ENCODE measurements at places on chromosomes 11 and 22. TPM values are rescaled to one million over a fixed set of nuclear protein-coding genes. Genes with fewer than 3 reads are reported as not detected.

GRCh38 chr11:78417175-78417887, at the start of gene GAB2:
TSS of gene GAB2 (minus strand) at chr11:78417820. CDS start at chr11:78417720, 100 bp downstream.
- no peaks in the 10 kb centered on the region for H3K27me3 ChIP-seq
- peaks cover 15% of the 10 kb centered on the region for H3K4me1 ChIP-seq
- DNase-seq: no peak
- H3K4me3 ChIP-seq: peak within 1 kb of the TSS; percentile 66
- H3K27ac ChIP-seq: peak within 1 kb of the TSS; percentile 87

- peak; percentile 12 for DNase-seq
- no peak overlapping the region for H3K27ac ChIP-seq
- no peaks in the 10 kb centered on the region for H3K36me3 ChIP-seq
- H3K4me3 ChIP-seq: no peak overlapping the region
- peaks cover 10% of the 10 kb centered on the region for H3K27me3 ChIP-seq
These were observed 476.9 kb downstream of the MIAT start for GRCh38 chr22:27134315-27134701.

DNA sequence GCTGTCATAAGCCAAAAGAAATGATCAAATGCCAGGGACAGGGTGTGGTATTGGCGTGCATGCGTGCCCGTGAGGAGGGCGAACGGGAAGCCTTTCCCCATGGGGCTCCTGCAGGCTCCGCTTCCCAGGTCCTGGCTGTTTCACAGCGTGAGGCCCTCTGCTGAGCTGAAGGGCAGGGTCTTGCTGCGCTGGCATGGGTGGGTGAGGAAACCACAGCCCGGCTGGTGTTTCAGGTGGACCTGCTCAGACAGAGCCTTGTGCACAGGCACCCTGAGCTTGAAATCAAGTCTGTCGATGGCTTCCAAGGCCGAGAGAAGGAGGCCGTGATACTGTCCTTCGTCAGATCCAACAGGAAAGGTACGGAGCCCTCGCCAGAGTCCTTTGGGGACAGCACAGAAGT, 31.4 kb downstream of the IGHMBP2 start:
- no peak overlapping the region for H3K4me3 ChIP-seq
- H3K27me3 ChIP-seq: no peaks in the 10 kb centered on the region
- peaks cover 84% of the 10 kb centered on the region for H3K36me3 ChIP-seq
- no peak overlapping the region for H3K27ac ChIP-seq
- DNase-seq: no peak

GRCh38 chr11:79594834-79595233, 154.0 kb upstream of the TENM4 start:
- no peaks in the 10 kb centered on the region for H3K4me1 ChIP-seq
- no peaks in the 10 kb centered on the region for H3K36me3 ChIP-seq
- no peak overlapping the region for H3K4me3 ChIP-seq
- H3K27me3 ChIP-seq: no peaks in the 10 kb centered on the region

GRCh38 chr22:19509923-19510322, 14.3 kb downstream of the CLDN5 start:
- H3K27me3 ChIP-seq: no peaks in the 10 kb centered on the region
- no peaks in the 10 kb centered on the region for H3K36me3 ChIP-seq
- no peak overlapping the region for H3K27ac ChIP-seq
- DNase-seq: no peak
- no peak overlapping the region for H3K4me3 ChIP-seq
- H3K4me1 ChIP-seq: no peaks in the 10 kb centered on the region

SLC37A2 gene
- 0.75 TPM for total RNA-seq

DNA sequence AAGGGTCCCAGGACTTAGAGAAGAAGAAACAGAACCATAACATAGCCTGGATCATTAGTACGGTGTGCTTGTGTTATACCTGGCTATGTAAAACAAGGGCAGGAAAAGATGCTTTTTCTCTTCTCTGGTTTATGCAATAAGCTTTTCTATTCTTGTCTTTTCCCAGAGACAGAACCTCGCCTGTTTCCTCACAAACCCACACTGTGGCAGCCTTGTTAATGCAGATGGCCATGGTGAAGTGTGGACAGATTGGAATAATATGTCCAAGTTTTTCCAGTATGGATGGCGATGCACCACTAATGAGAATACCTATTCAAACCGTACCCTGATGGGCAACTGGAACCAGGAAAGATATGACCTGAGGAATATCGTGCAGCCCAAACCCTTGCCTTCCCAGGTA, 2.9 kb downstream of the CFAP68 start:
- H3K4me3 ChIP-seq: no peak overlapping the region
- peaks cover 19% of the 10 kb centered on the region for H3K4me1 ChIP-seq
- no peaks in the 10 kb centered on the region for H3K27me3 ChIP-seq
- no peaks in the 10 kb centered on the region for H3K36me3 ChIP-seq
- H3K27ac ChIP-seq: no peak overlapping the region

- H3K36me3 ChIP-seq: no peaks in the 10 kb centered on the region
- peaks cover 27% of the 10 kb centered on the region for H3K4me1 ChIP-seq
- DNase-seq: no peak
- no peak overlapping the region for H3K4me3 ChIP-seq
- no peaks in the 10 kb centered on the region for H3K27me3 ChIP-seq
- H3K27ac ChIP-seq: no peak overlapping the region
These were observed 4.8 kb downstream of the VPS26B start for GRCh38 chr11:134229126-134229790.

- H3K36me3 ChIP-seq: no peaks in the 10 kb centered on the region
- no peak overlapping the region for H3K4me3 ChIP-seq
- H3K27me3 ChIP-seq: no peaks in the 10 kb centered on the region
- H3K4me1 ChIP-seq: no peaks in the 10 kb centered on the region
- DNase-seq: no peak
These were observed 139.8 kb upstream of the CEP126 start for GRCh38 chr11:101775033-101775432.

GRCh38 chr22:20060700-20061480, 19.2 kb upstream of the DGCR8 start:
- H3K4me1 ChIP-seq: peaks cover 6% of the 10 kb centered on the region
- no peaks in the 10 kb centered on the region for H3K27me3 ChIP-seq
- H3K27ac ChIP-seq: no peak overlapping the region
- DNase-seq: no peak
- no peaks in the 10 kb centered on the region for H3K36me3 ChIP-seq

DNA sequence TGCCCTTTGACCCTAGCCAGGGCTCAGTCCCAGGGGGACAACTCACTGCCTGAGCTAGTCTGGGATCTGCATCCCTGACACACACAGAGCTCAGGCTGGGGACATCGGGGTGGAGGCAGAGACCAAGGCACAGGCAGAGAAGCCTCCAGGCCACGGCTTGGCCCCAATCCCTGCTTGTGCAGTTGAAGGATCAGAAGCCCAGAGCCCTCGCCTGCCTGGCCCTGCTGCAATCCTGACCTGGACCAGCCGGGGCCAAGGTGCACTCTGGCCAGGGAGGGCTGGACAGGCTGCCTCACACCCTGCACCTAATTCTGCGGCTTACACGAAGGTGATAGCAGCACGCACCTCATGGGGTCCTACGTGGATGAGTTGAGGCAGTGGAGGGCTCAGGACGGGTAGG, 34.6 kb downstream of the WNT7B start:
- H3K27me3 ChIP-seq: no peaks in the 10 kb centered on the region
- no peaks in the 10 kb centered on the region for H3K4me1 ChIP-seq
- H3K4me3 ChIP-seq: no peak overlapping the region
- H3K27ac ChIP-seq: no peak overlapping the region
- H3K36me3 ChIP-seq: no peaks in the 10 kb centered on the region

DNA sequence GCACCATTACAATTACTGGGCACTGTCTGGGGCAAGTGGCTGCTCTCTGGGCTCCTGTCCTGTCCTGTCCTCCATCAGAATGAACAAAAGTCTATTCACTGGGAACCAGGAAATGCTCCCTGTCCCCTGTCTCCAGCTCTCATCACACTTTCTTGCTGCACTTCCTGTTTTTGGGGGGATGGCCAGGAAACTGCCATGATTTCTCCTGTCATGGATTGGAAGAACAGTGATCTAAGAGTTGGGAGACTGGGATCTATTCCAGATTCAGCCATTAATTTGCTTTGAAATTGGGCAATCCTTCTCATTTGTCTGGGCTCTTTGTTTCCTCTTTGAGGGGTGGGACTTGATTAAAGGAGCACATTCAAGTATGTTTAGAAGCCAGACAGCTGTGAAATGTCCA, 61.4 kb upstream of the KIRREL3 start:
- no peak overlapping the region for H3K4me3 ChIP-seq
- H3K36me3 ChIP-seq: no peaks in the 10 kb centered on the region
- no peak overlapping the region for H3K27ac ChIP-seq
- DNase-seq: no peak
- no peaks in the 10 kb centered on the region for H3K4me1 ChIP-seq
- no peaks in the 10 kb centered on the region for H3K27me3 ChIP-seq

DNA sequence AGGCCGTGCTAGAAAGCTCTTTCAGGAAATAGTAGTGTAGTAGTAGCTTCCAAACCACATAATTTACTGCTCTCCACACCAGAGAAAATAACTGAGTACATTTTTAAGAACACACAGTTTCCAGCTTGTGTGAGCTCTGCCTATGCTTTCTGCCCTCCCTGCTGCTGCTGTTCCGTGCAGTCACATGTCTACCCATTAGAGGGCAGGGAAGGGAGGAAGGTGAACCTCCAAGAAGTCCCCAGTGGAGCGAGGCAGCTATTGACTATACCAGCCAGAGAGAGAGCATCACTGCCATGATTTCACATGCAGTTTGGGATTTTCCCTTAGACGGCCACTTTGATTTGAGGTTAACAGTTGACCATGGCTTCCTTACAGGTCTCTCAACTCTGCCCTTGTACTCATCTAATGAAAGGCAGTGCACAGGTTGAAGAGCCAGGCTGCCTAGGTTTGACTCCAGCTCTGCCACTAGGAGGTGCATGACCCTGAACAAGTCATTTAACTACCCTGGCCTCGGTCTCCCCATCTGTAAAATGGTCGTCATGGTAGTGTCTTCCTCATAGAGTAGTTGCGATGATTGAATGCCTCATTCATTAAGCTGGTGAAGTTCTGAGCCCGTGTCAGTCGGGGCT, 19.7 kb upstream of the CTTN start:
- no peaks in the 10 kb centered on the region for H3K27me3 ChIP-seq
- peaks cover 55% of the 10 kb centered on the region for H3K36me3 ChIP-seq
- no peaks in the 10 kb centered on the region for H3K4me1 ChIP-seq
- no peak overlapping the region for H3K27ac ChIP-seq

DNA sequence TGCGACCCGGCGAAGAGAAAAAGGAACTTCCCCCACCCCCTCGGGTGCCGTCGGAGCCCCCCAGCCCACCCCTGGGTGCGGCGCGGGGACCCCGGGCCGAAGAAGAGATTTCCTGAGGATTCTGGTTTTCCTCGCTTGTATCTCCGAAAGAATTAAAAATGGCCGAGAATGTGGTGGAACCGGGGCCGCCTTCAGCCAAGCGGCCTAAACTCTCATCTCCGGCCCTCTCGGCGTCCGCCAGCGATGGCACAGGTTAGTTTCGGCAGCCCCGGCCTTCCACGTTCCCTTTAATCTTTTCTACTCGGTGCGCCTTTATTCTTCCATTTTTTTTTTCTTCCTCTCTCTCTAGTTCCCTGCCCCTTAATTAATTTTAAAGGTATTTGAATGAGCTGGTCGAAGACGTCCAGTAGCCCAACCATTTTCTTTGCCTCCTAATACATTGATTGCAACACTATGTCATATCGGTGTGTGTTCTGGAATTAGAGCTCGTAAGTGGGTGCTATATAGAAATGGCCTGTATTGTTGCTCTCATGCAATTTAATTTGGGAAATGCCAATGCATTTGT, 537 bp downstream of the EP300 start:
- no peaks in the 10 kb centered on the region for H3K27me3 ChIP-seq
- DNase-seq: no peak
- H3K4me3 ChIP-seq: peak overlapping the region; percentile 84

SCGB1D1 gene
- total RNA-seq: not detected

HBE1 gene
- not detected for total RNA-seq

F2 gene
- total RNA-seq: not detected

OR52A1 gene
- not detected for total RNA-seq

CNTN5 gene
- not detected for total RNA-seq

IGLL1 gene
- not detected for total RNA-seq

DNA sequence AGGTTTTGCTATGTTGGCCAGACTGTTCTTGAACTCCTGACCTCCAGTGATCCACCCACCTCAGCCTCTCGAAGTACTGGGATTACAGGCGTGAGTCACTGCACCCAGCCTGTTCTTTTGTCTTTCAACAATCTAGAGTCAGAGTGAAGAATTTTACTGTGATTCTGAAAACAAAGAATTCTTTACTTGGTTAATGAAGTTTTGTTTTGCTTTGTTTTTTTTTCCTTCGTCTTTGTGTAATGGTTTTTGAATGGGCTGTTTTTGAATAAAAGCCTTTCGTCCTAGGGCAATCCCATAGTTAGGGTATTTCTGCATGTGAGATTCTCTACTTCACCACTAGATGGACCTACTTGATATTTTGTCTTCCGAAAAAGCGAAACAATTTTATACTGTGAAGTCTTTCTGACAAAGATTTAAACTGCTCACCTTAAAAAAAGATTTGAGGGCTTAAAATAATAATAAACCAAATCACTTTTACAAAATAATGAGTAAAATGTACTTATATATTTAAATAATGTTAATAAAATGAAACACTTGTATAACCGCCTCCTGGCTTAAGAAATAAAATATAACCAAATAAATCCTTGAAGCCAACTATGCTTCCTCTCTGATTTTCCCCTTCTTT, 43.4 kb upstream of the SC5D start:
- no peaks in the 10 kb centered on the region for H3K36me3 ChIP-seq
- DNase-seq: no peak
- H3K27me3 ChIP-seq: no peaks in the 10 kb centered on the region

OR8B12 gene
- not detected for total RNA-seq

PAMR1 gene
- total RNA-seq: 0.49 TPM

GRCh38 chr11:46414879-46415278, 23.3 kb upstream of the CHRM4 start:
- H3K36me3 ChIP-seq: peaks cover 29% of the 10 kb centered on the region
- DNase-seq: no peak
- H3K4me3 ChIP-seq: no peak overlapping the region
- H3K4me1 ChIP-seq: no peaks in the 10 kb centered on the region
- H3K27ac ChIP-seq: no peak overlapping the region
- H3K27me3 ChIP-seq: no peaks in the 10 kb centered on the region

GRCh38 chr22:25643232-25644000, 78.9 kb downstream of the GRK3 start:
- H3K36me3 ChIP-seq: no peaks in the 10 kb centered on the region
- no peak for DNase-seq
- no peaks in the 10 kb centered on the region for H3K27me3 ChIP-seq
- H3K4me3 ChIP-seq: no peak overlapping the region
- no peaks in the 10 kb centered on the region for H3K4me1 ChIP-seq

GRCh38 chr11:2558397-2558796, 113.6 kb downstream of the KCNQ1 start:
- H3K27ac ChIP-seq: no peak overlapping the region
- DNase-seq: no peak
- H3K36me3 ChIP-seq: no peaks in the 10 kb centered on the region
- no peaks in the 10 kb centered on the region for H3K4me1 ChIP-seq

Measured in gastrocnemius medialis (tissue), 4 donors.